ENCODE measurements at places on chromosomes 2 and 18.

DNA sequence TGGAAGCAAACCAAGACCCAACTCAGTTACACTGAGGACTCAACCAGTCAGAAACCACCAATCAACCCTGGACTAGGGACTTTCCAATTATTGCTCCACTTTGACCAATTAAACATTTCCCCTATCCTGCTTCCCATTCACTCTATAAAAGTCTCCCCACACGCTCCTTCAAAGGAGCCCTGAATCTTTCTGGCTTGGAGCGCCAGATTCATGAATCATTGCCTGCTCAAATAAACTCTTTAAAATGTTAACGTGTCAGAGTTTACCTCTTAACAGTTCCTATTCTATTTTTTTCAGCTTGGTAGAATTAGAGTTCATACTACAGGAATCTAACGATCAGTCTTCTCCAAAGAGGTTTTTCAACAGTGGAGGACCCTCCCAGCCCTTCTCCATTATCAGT lies 20.7 kb upstream of the SULT1C2 start:
- DNase-seq, result no peak

- DNase-seq, result no peak
Measured at GRCh38 chr2:68458981-68459380, 8.1 kb downstream of the FBXO48 start.

GRCh38 chr18:5626130-5626880 lies 82.5 kb upstream of the EPB41L3 start:
- no peak for DNase-seq

DNA sequence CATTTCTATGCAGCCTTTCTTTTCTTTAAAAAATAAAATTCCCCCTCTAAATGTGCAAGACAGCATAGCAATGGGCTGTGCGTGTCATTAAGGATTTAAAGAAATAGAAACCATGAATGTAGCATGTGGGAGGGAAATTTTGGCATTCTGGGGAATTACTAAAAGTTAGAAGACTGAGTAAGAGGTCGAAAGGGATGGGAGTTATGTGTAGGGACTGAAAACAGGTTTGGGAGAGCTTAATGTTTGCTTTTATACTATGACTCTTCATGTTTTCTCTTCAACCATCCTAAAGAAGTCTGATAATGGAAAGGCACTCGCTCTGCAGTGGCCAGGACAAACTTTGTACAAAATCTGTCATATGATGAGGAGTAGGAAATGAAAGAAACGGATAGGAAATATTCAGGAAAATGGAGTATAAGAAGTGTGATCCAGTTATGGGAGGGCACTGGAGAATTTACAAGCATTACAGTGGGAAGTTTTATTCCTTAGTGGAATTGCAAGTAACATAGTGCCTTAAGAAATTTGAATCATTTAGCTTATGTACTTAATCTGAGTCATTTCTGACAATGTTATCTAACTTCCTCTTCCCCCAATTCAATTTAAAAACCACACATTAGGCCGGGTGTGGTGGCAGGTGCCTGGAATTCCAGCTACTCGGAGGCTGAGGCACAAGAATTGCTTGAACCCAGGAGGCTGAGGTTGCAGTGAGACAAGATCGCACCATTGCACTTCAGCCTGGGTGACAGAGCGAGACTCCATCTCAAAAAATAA lies 20.6 kb downstream of the TMEM87B start:
- DNase-seq, result no peak

GRCh38 chr2:221167561-221167960 lies 404.5 kb downstream of the EPHA4 start:
- DNase-seq, result no peak

DNA sequence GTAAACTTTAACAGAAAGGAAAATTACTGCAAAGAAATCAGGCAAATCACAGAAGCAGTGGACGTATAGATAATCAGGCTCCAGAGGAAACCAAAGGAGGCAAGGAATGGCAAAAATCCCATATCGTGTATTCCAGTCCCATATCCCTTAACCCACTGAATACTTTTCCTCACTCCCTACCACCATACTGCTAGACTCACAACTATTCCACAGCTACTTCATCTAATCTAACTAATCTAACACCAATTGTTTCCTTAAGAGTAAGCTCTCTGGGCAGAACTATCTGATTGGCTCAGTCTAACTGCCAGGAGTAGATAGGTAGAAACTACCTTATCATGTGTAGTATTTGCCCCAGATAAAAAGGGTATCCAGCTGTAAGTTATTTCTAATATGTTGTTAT lies 16.3 kb downstream of the WDPCP start:
- no peak for DNase-seq

GRCh38 chr2:84878459-84878858 lies 2.4 kb downstream of the TRABD2A start:
- DNase-seq, result no peak

DNA sequence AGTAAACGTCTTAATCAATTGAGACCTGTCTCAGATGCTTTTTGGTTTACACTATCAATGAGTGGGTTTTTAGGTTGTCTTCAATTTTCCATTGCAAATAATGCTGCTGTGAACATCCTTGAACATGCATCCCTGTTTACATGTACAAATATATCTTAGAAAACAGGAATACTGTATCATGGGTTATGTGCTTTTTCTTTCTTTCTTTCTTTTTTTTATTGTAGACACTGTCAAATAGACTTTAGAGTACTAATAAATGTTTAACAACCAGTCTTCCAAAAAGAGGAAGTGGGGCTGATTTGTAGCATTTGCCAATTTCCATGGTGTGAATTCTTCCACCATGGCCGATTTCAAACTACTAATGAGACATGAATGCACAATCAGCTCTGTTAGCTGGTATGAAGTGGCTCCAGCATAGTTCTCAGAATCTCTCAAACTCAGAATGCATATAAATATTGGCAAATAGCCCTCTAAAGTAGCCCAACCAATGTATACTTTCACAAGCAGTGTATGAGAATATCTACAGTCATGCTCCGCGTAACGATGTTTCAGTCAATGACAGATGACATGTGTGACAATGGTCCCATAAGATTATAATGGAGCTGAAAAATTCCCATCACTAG lies 50.3 kb upstream of the B3GNT2 start:
- DNase-seq, result no peak

DNA sequence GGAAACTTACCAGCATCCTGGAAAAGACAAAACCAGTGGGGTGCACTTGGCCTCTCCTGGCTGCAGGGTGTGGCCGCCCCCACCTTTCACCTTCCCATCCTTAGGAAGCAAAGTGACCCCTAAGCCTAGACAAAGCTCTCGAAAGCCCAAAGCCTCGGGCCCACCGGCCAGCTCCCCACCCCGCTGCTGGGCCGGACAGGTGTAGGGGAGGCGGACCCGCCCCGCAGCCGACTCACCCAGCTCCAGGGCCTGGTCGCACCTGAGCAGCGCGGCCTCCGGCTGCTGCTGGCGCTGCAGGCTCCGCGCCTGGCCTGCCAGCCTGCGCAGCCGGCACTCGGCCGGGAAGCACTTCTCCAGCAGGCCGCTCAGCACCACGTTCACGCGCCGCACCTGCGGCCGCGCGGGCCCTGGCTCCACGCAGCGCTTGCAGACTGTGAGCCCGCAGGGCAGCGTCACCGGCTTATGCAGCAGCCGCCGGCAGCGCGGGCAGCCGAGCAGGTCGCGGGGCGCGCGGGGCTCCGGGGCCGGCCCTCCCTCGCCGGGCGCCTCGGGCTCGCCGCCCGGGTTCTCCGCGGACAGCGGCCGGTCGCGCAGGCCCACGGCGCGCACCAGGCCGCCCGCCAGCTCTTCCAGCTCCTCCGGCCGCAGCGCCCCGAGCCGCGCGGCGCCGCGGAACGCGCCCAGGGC lies 979 bp downstream of the LONRF2 start:
- DNase-seq, result no peak

DNA sequence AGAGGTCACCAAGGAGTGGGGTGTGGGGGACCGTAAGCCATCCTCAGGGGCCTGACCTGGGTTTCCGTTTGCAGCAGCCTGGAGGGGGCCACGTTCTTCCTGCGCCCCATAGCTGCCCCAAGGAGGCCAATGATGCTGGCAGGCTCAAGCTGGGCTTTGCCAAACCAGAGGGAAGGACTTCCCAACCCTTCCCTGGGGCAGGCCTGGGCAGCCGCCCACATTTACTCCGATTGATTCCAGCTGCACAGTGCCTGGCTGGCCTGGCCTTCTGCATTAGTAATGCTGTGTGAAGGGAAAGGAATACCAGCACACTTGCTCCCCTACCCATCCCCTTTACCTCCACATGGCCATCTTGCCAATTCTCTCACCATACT lies 360.6 kb upstream of the SLC14A2 start:
- no peak for DNase-seq

- DNase-seq, result no peak
Measured at GRCh38 chr2:222882484-222882928, 21.7 kb downstream of the ACSL3 start.

GRCh38 chr2:15920696-15921095 lies 19.7 kb upstream of the MYCN start:
- DNase-seq, result no peak

GRCh38 chr2:238694136-238694755 lies 153.6 kb upstream of the TWIST2 start:
- DNase-seq, result no peak

GRCh38 chr2:164103271-164103670 lies 367.5 kb upstream of the FIGN start:
- no peak for DNase-seq

DNA sequence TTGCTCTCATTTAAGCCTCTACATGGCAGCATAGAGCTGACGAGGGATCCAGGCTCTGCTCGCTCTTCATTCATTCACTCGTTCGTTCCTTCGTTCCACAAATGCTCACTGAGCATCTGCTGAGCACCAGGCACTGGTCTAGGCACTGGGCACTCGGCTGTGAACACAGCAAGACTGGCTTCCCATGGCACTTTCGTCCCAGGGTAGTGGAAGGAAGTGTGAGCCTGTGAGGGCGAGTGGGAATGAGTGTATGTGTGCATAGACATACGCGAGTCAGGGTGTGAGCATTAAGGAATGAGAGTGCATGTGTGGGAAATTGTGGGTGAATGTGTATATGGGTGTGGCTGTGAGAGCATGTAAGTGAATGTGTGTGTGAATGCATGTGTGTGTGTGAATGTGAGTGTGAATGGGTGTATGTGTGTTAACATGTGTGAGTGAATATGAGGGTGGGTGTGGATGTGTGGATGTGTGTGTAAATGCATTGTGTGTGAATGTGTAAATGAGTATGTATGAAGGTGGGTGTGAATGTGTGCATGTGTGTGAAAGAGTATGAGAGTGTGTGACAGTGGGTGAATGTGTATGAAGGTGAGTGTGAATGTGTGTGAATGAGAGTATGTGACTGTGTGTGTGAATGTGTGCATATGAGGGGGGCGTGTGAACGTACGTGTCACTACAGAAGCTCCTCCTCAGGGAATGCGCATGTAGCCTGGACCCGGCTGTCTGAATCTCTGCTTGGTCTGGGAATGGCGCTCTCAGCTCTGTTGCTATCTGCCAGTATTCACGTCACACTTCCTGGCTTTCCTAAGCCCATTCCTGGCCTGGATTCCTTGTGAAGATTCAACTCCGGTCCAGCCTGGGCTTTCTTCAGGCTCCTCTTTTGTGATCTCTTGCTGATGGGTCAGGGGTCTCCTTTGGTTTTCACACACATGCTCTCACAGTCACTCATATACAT lies 28.8 kb downstream of the SNORC start:
- no peak for DNase-seq

- DNase-seq, result no peak
Measured at GRCh38 chr2:149020432-149020851, 18.1 kb upstream of the LYPD6B start.

GRCh38 chr18:69691008-69691760 lies 256.5 kb downstream of the CD226 start:
- DNase-seq, result no peak

DNA sequence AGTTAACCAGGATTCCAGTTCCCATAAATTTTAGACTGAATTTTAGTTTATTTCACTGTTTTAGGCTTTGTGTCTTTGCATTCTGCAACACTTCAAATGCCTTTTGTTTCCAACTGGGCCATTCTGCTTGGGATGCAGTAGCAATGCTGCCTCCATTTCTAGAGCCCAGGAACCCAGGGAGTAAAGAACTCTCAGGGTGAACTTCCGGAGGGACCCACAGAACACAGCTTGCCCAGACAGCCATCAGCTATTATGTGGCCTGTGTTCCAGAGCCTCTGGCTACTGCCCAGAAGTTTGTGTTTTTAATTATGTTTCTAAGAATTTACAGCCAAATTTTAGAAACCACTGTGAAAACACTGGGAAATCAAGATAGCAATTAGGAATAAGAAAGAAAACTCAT lies 145.1 kb downstream of the TMEM163 start:
- no peak for DNase-seq

- peak; percentile 95 for DNase-seq
Measured at GRCh38 chr2:198042189-198042588, 237.8 kb downstream of the PLCL1 start.

DNA sequence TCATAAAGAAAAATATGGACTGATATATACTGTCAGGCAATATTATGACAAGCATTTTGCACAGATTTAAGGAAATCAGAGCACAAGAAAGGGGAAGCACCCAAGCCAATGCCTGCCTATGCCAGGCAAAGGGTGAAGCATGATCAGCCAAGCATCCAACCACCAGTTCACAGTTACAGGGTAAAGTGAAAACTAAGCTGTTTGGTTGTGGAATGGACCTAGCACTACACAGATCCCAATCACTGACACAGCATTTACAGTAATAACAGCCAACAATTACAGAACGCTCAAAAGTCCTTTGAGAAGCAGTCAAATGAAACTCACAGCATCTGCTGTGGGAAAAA lies 90.3 kb downstream of the SP3 start:
- DNase-seq, result no peak

GRCh38 chr2:88095022-88095421 lies 27.4 kb downstream of the SMYD1 start:
- DNase-seq, result no peak

Data from T-helper 2 cell (primary cell).